ENCODE measurements at places on chromosomes 4 and X. TPM values are rescaled to one million over a fixed set of nuclear protein-coding genes. Genes with fewer than 3 reads are reported as not detected.

Gene S100G
- not detected for polyA plus RNA-seq

Gene FRG2
- not detected for polyA plus RNA-seq

Gene MAGEC3
- 0.37 TPM for polyA plus RNA-seq

Gene KCND1
- polyA plus RNA-seq: 3.1 TPM

- no peak for DNase-seq
Measured at GRCh38 chrX:153884590-153884989, 1.4 kb downstream of the L1CAM start.

- peak; percentile 60 for DNase-seq
Measured at GRCh38 chr4:147749811-147750321, 18.0 kb downstream of the ARHGAP10 start.

DNA sequence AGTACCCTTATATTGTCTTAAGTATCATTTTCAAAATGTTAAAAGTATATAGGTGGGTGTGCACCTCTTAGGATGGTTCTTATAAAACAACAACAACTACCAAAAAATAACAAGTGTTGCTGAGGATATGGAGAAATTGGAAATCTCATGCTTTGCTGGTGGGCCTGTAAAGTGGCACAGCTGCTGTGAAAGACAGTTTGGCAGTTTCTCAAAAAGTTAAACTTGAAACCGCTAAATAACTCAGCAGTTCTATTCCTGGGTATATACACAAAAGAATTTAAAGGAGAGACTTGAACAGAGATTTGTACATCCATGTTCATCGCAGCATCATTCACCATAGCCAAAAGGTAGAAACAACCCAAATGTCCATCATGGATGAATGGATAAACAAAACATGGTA lies 65.5 kb downstream of the HAND2 start:
- no peak for DNase-seq

- no peak for DNase-seq
Measured at GRCh38 chr4:181213551-181213950, 1029.7 kb upstream of the TENM3 start.

GRCh38 chr4:137509855-137510282 lies 22.4 kb downstream of the PCDH18 start:
- no peak for DNase-seq

GRCh38 chrX:107205770-107206696 lies at the start of the genes DNAAF6 and NUP62CL:
Gene DNAAF6, plus strand, starts transcription at chrX:107206611. Its CDS starts 6,265 bp downstream, at chrX:107212876.
Gene NUP62CL, minus strand, starts transcription at chrX:107206433. Its CDS starts 31,287 bp downstream, at chrX:107175146.
- peak; percentile 74 for DNase-seq

All from left kidney (tissue), 8 donors.